ENCODE measurements at places on chromosomes 7 and 10.

- DNase-seq: no peak
Measured at GRCh38 chr7:44391171-44391570, 65.8 kb upstream of the CAMK2B start.

GRCh38 chr7:140456551-140457051, 22.7 kb downstream of the MKRN1 start:
- DNase-seq: no peak

DNA sequence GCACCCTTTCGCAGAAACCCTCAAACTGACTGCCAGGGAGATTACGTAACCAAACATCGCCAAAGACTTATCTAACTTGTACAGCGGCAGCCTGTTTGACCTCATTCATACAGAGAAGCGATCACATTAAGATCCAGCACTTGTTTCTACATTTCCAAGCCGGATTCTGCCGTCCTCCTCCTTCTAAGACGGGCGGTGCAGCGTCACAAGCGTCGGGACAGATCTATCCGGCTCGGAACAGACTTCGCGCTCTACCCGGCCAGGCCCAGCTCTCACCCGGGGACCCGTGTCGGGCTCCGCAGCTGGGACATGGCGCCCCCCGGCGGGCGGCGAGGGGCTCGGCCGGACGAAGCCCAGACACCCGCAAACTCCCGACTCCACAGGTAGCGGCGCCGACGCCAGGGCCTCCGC, 373 bp downstream of the H2AZ2 start:
- DNase-seq: peak; percentile 95

DNA sequence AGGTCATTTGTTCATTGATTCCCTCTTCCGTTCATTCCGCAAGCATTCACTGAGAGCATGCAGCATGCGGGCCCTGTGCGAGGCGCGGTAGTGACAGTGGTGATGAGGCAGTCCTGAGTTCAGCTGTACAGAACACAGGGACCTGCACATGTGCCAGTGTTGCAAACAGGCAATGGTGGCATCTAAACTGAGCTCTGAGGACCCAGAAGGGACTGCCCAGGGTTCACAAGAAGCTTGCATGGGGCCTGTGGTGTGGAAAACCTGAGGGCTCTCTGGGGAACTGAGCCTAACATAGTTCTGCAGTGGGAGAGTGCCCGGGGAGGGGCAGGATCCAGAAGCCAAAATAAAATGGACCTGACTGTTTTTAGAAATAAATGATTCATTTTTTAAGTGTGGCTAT, 13.2 kb downstream of the ZNF488 start:
- DNase-seq: no peak

GRCh38 chr7:141045126-141045841, 28.6 kb upstream of the TMEM178B start:
- DNase-seq: no peak

GRCh38 chr7:95199779-95200558, 124.4 kb downstream of the PON1 start:
- peak; percentile 68 for DNase-seq

GRCh38 chr7:81693080-81693479, 76.8 kb downstream of the HGF start:
- no peak for DNase-seq

GRCh38 chr10:28940158-28940888, 263.0 kb downstream of the BAMBI start:
- DNase-seq: no peak

- peak; percentile 93 for DNase-seq
Measured at GRCh38 chr10:121096617-121097431, 245.7 kb downstream of the WDR11 start.

DNA sequence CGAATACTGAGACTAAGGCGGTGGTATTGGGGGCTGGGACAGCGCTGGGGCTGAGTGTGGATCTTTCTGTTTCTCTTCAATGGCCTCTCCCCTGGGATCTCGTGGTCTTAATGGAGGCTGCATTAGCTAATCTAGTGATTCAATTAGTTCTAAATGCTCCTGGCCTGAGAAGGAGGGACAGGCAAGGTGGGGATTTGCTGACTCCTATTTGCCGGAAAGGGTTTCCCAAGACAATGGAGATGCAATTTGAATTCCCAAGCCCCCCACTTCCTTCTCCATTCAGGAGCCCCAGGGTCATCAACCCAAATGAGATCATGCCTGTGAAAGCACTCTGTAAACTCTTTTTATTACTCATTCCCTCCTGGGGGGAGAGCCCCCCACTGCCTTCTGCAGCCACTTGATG, 111.7 kb upstream of the PLXNA4 start:
- DNase-seq: no peak

DNA sequence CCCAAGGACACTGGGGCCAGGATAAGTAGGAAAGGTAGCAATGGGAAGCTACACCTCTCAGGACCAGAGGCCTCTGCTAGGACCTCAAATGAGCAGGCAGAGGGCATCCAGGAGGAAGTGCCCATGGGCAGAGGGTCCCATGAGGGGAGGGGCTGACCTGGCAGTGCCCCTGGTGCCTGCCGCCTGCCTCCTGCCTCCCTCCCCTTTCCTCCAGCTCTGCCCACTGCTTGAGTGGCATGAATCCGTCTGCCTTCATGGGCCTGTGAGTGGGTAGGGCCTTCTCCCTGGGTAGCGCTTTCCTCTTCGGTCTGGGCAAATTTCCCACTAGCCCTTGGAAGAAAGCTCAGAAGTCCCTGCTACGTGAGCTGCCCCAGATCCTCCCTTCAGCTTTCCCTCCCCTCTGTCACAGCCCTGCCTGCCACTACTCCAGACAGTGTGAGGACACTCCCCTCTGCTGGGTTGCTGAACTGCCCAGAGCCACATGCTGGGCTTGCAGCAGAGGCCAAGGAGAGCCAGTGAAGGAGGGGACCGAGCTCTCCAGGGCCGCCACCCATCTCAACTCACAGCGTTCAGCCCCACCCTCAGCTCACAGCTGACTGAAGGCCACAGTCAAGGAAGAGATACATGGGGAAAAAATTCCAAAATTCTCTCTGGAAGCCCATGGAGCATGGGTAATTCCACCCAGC, 141.4 kb downstream of the ARHGAP22 start:
- peak; percentile 62 for DNase-seq

Data from right cardiac atrium (tissue), 5 donors.